ENCODE measurements at places on chromosomes 5 and 9.
A peak's percentile ranks its signal among the peaks of the same experiment; 100 is the strongest.

- no peak for DNase-seq
These were observed 73.7 kb downstream of the INSL6 start for GRCh38 chr9:5111696-5112095.

GRCh38 chr9:104750185-104750767, 2.8 kb downstream of the NIPSNAP3A start:
- no peak for DNase-seq

GRCh38 chr5:133783481-133783880, 171.1 kb upstream of the FSTL4 start:
- no peak for DNase-seq

DNA sequence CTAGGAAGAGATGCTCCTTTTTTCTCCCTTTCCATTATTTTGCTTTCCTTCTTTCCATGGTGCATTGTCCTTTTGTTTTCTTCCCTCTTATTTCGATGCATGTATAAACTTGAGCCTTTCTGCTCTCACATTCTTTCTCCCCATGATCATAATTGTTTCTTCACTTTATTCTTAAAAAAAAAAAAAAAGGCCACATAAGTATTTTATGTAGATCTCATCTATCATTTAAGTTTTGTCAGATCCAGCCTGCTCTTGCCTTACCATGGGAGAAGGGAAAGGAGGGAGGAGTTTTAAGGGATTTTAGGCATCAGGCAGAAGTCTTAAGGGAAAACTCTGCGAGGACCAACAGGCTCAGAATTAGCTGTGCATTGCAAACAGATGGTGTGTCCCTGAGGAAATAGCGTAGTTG, 11.1 kb downstream of the TGFBR1 start:
- DNase-seq: no peak

DNA sequence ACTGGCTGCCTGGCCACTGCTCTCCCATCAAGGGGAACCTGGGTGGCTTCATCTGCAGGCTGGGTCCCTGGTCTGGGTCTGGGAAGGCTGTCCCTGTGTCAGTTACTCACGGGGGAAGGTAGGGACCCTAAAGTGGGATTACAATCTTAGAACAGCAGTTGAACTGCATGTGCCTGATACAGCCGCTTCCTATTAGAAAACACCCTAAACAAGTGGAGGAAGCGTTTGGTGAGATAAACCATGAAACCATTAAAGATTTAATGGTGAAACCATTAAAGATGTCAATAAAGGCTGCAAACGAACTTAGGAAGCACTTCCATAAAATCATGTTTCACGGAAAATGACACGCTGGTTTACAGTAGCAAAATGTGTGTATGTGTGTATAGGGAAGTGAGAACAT, 2.5 kb upstream of the GFI1B start:
- no peak for DNase-seq

- DNase-seq: no peak
These were observed 131.0 kb downstream of the PBX3 start for GRCh38 chr9:125878164-125878631.

GRCh38 chr5:17222664-17223063, 5.2 kb downstream of the BASP1 start:
- no peak for DNase-seq

GRCh38 chr9:87650611-87651295, 75.2 kb upstream of the CTSL start:
- no peak for DNase-seq

GRCh38 chr5:38997591-38997990, 76.6 kb downstream of the RICTOR start:
- no peak for DNase-seq

DNA sequence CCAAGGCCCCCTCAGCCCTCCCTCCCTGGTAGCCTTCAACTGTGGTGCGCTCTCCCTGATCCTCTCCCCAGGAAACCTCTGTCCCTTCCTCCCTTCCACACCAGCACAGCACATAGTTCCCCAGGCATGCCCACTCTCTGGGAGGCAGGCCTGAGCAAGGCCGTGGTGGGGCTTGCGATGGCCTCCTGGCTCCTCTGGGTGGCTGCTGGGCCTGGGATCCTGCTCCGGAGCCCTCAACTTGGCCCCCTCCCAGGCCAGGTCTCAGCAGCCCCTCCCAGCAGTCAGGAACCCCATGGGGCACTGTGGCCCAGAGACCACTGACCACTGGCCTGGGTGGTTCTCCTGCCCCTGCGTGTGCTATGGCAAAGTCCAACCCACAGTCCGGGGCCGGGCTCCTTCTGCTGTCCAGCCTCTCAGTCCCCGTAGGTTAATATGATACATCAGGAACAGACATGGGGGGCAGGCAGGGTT, 125.8 kb downstream of the ZNF354C start:
- DNase-seq: no peak

GRCh38 chr5:96200641-96201040, 232.4 kb downstream of the PCSK1 start:
- no peak for DNase-seq

DNA sequence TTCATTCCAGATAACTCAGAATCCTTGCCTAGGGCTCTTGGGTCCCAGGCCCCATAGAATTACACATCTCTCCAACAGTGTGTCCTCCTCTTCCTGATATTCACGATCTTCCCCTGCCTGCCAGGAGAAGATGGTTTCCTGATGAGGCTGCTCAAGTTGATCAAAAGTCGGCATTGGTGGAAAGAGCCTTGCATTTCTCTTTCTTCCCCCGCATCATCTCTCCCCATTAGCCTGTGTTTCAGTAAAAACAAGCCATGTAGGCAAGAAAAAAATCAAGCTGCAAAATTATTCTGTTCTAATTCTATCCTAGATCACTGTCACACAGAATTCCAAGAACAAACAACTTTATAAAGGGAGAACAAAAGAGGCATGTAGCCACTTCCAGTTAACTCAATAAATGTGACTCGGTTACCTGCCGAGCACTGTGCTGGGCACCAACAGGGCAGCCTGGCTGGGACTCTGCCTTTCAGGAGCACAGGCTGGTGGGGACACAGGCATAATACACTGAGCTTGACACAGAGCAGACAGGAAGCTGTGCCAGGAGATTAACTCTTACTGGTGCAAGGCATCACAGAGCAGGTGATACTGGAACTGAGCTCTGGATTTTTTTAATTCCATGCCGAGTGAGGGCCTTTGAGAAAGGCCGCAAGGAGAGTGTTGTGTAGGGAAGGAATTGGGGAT, 25.6 kb downstream of the TMOD1 start:
- no peak for DNase-seq

DNA sequence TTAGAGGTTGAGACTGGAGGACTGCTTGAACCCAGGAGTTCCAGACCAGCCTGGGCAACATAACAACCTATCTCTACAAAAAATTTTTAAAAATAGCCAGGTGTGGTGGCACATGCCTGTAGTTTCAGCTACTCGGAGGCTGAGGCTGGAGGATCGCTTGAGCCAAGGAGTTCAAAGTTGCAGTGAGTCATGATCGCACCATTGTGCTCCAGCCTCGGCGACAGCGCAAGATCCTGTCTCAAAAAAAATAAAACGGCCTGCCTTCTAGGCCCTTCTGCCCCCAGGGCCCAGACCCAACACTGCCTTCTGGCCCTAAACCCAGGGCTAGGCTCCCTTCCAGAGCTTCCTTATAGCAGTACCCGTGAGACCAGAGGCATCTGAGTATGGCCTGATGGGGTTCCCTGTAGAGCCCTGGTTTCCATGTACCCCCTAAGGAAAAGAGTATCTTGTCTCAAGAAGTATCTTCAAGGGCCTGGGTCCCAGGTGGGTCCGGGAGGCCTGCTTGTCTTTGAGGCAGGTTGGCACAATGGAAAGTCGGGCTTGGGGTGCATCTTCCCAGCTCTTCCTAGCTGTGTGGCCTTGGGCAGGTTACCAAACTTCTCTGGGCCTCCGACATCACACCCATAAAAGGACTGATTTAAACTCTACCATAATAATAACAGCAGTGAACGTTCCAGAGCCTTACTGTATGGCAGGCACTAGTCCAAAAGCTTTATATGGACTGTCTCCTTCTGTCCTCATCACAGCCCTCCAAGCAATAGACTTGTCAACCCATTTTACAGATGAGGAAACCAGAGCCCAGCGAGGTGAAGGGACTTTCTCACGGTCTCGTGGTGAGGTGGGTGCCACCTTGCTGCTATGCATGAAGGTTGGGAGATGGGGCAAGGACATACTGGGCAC, 9.6 kb downstream of the LRRC8A start:
- no peak for DNase-seq

- no peak for DNase-seq
These were observed 22.0 kb downstream of the HSD17B3 start for GRCh38 chr9:96279932-96280331.

DNA sequence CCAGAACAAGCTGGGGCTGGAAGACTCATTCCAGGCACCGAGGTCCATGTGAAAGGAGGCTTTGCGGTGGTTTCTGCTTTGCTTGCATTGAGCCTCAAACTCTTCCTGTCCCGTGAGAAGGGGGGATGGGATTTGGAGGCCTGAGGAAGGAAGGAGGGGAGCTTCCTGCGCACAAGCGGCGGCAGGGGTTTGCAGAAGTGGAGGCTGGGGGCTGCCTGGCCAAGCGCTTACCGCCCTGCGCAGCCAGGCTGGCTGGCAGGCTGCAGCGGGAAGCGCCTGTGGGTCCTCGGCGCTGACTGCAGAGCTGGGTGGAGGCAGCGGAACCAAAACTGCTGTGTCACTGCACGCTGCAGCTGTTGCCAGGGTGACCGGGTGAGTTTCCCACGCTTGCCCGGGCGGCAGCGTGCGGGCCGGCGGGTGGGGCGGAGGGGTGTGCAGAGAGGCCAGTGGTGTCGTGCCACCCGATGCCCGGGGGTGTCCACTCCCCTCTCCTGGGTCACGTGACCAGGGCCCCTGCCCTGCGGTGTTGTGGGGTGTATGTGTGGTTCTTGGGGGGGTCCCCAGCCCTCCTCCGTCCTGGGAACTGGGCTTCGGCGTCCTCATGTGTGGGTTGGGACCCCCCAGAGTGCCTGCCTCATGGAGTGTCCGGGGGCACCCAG, 81.0 kb downstream of the RXRA start:
- DNase-seq: peak; percentile 83

DNA sequence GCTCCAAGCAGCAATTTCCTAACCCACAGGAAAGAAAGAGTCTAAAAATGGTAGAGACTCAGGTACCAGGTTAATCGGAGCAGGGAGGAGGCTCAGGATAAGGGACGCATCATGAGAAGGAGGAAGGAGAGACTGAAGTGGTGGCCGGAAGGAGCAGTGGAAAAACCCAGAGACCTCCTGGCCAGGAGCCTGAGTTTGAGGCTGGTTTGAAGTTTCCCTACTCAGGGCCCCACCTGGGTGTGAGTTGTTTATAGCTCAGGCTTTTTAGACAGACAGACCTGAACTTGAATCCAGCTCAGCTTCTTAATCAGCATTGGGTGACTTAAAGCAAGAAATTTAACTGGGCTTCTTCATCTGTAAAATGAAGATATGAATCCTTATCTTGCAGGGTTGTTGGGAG, 11.9 kb upstream of the AQP7 start:
- no peak for DNase-seq

- DNase-seq: peak; percentile 65
These were observed 47.1 kb upstream of the NEK6 start for GRCh38 chr9:124210697-124211096.

DNA sequence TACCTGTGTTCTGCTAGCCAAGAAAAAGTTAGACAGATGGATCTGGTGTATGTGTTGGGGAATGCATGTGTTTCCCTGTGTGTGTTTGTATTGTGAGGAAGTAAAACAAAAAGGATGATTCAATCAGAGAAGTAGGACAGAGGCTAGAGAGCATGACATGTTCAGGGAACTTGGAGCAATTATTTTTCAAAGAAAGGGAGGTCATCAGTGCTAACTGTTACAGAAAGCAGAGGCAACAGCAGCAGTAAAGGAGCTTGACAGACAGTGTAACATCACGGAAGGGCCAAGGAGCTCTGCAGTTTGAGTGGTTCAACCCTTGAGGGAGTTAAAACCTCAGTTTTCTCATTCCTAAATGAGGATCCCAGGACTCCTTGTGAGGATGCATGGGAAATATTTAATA, 13.2 kb downstream of the SPINK1 start:
- DNase-seq: no peak

- DNase-seq: no peak
These were observed 9.6 kb upstream of the IFNE start for GRCh38 chr9:21491756-21492155.

GRCh38 chr5:103427326-103427725, 135.3 kb downstream of the NUDT12 start:
- no peak for DNase-seq

DNA sequence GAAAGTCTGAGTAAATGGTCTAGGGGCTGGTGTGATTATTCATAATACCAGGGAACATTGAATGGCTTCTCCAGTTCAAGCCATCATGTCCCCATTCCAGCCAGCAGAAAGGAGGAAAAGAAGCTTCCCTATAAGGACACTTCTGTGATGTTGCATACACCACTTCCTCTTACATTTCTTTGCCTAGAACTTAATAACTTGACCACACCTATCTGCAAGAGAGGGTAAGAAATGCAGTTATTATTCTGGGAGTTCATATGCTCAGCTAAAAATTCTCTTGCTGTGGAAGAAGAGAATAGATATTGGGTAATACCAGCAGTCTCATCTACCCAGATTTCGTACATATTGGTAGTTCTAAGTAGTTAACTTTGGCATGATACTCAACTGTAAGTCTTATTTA, 166.1 kb downstream of the SLC28A3 start:
- no peak for DNase-seq

DNA sequence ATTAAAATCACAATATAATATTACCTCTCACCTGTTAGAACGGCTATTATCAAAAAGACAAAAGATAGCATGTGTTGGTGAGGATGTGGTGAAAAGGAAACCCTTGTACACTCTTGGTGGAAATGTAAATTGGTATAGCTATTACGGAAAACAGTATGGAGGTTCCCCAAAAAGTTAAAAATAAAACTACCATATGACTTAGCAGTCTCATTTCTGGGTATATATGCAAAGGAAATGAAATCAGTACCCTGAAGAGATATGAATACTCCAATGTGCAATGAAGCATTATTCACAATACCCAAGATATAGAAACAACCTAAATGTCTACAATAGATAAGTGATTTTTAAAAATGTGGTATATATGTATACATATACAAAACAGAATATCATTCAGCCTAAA, 199.9 kb downstream of the SNX18 start:
- DNase-seq: no peak

- no peak for DNase-seq
These were observed 103.1 kb downstream of the EHMT1 start for GRCh38 chr9:137721899-137722298.

GRCh38 chr9:88889386-88889785, 101.9 kb upstream of the S1PR3 start:
- no peak for DNase-seq

- no peak for DNase-seq
These were observed 3.5 kb downstream of the SPOUT1 start for GRCh38 chr9:128825923-128826700.

- no peak for DNase-seq
These were observed 648.9 kb upstream of the KLF4 start for GRCh38 chr9:108138516-108138915.

- DNase-seq: peak; percentile 85
These were observed 87.8 kb upstream of the TNFAIP8 start for GRCh38 chr5:119267958-119268386.

DNA sequence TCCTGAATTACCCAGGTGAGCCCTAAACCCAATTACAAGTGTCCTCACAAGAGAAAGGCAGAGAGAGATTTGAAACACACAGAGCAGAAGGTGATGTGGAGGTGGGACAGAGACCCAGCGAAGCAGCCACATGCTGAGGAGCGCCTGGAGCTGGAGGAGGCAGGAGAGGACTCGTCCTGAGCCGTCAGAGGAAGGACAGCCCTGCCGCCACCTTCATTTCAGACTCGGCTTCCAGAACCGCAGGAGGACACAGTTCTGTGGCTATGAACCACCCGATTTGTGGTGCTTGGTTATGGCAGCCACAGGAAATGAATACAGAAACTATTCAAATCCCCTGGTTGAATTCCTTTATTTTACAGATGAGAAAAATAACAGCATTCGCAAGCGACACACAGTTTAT, 16.4 kb upstream of the FBP1 start:
- no peak for DNase-seq
